Stimulated activated CD8-positive, alpha-beta memory T cell treated with anti-CD3 and anti-CD28 coated beads, Interleukin-4, amount 100 ng/mL, for 24 hours (primary cell): ENCODE measurements at places on chromosomes 4 and X.

GRCh38 chr4:110475881-110476818 lies at the start of gene ENPEP:
Gene ENPEP (plus strand): TSS chr4:110476155. CDS start chr4:110476415, 260 bp downstream.
- DNase-seq, result no peak

DNA sequence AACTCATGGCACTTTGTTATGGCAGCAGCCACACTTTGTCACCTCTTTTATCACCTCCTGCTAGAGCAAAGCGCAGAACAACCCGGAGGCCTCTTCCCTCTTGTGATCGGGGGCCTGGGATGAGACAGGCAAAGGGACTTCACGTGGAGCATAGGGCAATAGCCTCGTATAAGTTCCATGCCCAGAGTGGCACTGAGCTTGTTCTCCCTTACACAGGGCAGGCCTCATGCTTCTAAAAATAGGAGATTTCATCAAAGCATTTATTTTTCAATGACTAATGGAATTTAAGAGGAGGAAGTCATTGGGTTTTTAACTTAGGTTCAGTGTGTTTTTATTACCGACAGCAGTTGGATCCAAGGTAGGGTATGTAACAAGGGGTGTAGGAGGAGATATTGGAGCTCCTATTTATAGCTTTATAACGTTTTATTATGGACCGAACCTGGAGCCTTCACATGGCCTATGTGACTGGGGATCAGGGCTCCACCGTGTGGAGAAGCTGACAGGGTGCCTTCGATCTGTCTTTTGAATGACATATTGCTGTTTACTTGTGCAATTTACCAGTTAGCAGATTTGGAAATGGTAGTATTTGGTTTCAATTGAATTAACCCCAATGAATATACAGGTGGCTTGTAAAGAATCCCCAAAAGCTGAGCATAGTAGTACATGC lies 93.8 kb downstream of the SLC2A9 start:
- DNase-seq, result no peak

- DNase-seq, result no peak
Measured at GRCh38 chr4:152509595-152510225, 26.2 kb downstream of the FBXW7 start.

DNA sequence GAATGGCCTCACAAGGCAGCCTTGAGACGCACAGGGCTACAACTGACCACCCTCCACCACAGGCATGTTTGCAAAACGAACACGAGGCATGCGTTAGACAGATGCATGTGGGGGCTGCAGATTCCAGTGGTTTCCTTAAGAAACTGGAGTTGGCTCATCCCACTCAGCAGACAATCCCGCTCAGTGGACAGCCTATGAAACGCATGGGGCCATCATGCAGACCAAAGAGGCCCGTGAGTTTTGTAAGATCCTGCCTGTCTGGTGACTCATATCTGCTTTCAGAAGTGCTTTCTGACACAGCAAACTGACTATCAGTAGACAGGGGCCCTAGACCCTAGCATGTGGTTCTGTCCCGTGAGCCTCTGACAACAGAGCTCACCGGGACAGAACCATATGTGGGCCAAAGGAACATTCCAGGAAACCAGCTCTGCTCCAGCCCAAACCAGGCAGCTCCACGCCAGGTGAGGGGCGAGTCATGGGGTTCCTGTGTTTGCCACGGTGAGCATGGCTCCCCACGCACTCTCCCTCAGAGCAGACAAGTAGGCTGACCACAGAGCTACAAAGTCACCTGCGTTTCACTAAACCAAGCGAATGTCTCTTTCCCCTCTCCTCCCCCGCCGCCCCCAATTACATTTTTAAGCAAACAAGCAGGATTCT lies 74.4 kb downstream of the MTMR1 start:
- DNase-seq, result no peak

DNA sequence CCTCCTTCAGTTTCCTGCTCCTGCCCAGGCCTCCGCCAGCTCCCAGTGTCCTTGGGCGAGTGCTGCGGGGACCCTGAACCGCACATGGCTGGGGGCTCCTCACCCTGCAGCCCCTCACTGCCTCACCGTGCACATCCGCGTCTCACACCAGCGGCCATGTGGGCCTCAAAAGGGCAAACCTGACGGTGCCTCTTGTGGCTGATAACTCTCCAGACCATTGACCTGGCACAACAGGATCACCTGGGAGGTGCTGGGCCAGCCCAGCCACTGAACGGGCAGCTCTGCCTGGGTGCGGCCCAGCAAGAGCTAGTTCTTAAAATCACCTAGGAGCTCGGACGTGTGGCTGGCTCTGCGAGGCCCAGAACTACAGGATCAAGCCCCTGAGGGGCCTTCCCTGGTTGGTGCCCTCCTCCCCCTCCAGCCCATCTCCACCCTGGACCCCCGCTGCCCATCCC lies 4.1 kb upstream of the S100P start:
- no peak for DNase-seq

GRCh38 chr4:145619639-145619996 lies 433 bp downstream of the MMAA start:
- DNase-seq, result peak; percentile 34

DNA sequence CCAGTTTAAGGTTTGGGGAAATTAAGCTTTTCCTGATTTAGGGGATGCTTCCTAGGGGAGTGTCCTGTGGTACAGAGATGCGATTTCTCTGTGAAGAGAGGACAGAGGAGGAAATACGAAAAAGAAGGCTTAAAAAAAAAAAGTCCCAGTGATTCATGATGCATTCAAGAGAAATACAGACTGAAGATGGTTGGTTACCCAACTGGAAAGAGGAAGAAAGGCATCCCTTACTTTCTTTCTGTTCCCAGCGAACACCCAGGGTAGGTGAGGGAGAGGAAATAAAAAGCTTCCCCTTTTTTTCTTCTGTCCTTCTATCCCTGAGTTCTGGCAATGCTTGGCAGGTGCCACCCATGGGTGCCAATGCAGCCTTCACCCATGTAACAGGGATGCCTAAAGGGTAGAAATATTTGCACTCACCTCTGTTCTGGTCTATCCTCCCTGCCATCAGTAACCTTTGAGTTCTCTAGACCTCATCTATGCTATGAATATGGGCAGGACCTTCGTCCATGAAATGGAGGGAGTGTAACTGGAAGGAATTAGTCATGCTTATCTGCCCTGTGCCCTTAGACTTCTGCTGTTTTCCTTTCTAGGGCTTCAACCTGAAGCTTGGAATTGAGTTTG lies 230.1 kb upstream of the GALNTL6 start:
- no peak for DNase-seq

DNA sequence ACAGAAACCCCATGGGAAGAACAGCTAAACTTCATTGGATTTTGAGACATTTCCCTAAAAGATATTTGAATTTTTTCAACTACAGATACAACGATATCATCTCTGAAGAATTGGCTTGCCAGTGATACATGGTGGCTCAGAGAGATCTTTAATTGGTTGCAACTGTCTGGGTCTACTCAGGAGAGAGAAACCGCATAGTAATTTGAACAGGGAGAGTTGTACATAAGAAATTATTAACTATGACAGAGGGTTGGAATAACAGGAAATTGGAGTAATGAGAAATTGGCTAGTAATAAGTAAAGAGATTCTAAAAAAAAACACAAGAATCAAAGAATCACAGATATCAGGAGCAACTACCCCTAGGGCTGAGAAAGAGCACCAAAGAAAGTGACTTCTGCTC lies 118.4 kb downstream of the KLHL13 start:
- DNase-seq, result no peak

DNA sequence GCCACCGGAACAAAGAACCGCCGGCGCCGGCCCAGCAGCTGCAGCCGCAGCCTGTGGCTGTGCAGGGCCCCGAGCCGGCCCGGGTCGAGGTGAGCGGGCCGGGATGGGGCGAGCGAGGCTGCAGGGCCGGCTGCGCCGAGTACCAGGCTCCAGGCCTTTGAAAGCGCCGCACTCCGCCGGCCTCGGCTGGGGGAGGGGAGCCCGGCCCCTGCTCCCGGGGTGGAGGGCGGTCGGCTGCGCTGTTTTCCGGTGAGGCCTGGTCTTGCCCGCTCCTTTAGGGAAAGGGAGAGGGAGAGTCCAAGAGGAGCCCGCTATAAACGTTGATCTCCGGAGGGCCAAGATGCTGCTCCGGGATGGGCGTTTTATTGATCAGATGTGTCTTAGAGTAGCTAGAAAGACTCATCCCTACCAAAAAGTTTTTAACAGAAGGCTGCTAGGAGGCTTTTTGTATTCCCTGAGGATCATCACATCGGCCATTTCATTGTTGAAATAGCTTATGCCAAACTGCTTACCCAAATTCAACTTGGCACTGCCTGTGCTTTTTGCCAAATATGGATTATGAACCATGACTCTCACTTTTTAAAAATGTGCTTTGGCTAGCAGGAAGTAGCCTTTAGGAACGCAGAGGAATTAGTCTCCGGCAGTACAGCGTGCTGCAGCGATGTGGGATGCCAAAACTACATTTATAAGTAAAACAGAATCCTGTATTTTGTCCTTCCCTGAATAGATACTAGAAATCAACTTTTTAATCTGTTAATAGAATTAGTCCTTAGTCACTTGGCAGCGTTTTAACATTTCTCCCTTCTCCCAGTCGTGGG lies 760 bp downstream of the TMEM165 start:
- DNase-seq, result peak; percentile 19

DNA sequence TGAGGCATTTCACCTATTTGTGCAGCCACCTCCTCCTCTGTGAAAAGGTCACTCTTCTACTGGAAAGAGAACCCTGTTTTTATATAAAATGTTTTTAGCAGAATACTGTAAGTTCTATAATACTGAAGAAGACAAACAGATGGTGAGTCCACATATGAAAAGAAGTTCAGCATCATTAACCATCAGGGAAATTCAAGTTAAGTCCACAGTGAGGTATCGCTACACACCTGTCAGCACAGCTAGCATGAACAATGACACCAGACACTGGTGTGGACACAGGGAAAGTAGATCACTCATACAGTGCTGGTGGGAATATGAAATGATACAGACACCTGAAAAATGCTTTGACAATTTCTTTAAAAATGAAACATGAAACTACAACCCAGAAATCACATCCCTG lies 133.0 kb downstream of the MAD2L1 start:
- DNase-seq, result no peak

DNA sequence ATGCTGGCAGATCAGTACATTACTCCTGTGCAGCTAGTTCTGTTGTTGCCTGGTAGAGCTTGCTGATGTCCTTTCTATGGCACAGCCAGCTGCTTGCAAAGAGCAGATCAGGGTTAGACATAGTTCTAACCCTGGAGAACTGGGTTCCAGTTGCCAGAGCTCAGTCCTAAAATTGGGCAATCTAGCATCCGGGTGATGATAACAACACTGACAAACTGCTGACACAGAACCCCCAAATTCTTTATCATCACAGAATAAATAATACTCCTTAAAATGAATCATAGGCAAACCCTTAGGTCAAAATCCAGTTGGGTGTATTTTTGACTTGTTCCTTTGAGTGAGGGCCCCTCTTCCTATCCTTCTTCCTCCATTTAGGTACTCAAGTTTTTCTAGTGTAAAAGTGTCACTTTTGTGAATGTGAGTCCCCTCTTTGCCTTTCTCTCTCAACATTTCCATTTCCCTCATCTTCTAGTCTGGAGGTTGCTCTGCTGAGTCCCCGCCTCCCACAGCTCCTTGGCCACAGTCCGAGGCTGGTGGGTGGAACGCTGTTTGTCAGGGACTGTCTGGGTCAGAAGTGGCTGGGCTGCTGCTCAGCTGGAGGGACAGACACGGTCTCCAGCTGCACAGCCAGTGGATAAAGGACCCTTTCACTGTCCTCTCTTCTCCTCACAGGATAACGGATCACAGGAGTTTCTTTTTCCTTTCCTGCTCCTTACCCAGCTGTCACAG lies 93.6 kb upstream of the RASGEF1B start:
- DNase-seq, result no peak

- no peak for DNase-seq
Measured at GRCh38 chr4:6938237-6938636, 28.6 kb downstream of the TBC1D14 start.

- DNase-seq, result no peak
Measured at GRCh38 chr4:88341227-88342192, 37.1 kb upstream of the HERC6 start.

DNA sequence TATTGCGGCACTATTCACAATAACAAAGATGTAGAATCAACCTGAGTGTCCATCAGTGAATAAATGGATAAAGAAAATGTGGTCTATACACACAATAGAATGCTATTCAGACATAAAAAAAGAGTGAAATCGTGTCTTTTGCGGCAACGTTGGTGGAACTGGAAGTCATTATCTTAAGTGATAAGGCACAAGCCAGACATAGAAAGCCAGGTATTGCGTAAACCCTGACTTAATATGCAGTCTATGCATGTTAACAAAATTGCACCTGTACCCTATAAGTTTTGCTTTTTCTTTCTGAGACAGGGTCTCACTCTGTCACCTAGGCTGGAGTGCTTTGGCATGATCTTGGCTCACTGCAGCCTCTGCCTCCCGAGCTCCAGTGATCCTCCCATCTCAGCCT lies 28.6 kb downstream of the KIAA0232 start:
- DNase-seq, result no peak

- DNase-seq, result peak; percentile 7
Measured at GRCh38 chrX:64204701-64205440, 637 bp downstream of the AMER1 start.

- DNase-seq, result no peak
Measured at GRCh38 chrX:105018865-105019264, 201.6 kb downstream of the TEX13A start.

DNA sequence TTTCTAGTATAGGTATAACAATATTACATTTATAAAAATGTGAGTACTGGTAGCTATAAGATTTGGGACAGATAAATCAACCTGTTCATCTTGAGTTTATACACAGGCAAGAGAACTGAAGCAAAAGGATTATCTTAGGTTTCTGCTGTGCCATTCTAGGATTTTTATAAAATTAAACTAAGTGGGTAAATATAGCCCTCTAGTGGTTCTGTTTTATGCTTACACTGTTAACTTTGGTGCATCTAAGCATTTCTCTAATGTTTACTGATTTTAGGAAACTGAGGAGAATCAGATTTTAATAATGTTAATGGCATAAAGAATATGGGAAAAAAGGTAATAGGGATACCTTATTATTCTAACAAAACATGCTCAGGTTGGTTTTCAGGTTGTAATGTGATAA lies 1.1 kb upstream of the RRH start:
- DNase-seq, result no peak

DNA sequence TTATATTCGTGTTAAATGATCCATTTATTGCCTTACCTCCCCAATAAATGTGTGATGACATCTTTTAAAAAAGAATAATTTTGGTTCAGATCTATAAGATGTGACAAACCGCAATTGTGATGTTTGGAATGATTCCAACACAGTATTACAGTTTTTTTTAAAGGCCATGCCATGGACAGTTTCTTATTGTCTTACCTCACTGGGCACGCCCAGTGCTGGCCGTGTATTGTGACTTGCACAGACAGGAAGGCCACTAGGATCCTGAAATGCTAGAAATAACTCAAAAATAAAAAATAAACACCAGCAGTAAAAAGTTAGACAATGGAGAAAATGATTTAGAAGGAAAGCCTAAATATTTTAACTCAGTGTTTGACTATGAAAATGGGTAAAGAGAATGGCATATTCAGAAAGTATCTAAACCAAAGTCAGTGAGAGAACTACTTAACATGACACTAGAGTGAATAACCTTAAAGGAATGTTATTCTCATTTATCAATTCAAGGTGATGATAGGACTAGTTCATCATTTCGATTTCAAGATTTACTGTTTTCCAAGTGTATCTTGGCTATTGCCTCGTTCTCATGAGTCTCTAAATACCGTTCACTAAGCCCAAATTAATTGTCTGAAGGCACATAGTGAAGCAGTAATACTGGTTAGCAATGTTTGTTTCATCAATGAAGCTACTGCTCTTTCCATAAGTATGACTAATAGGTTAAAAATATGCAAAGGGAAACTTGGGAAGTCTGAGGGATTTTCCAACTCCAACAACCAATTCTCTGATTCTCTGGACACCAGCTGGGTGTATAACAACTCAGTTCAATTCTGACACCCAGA lies 46.1 kb upstream of the VEGFC start:
- no peak for DNase-seq
